ENCODE measurements at places on chromosomes 7 and 10.

- DNase-seq = no peak
Measured at GRCh38 chr10:44990302-44990655, 10.4 kb upstream of the ZNF22 start.

DNA sequence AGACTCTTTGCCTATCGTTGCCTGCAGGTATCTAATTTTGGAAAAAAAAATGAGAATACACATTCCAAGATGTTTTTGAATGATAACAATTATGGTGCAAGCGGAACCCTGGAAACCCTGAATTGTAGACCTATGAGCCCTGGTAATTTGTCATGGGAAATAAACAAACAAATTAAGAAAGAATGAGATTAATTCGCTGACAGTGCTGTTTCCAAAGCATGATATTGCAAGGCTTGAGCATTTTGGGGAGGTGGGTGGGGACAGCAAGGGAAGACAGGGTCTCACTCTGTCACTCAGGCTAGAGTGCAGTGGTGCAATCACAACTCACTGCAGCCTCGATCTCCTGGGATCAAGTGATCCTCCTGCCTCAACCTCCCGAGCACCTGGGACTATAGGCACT is 900.3 kb downstream of the IPMK start:
- DNase-seq = no peak

GRCh38 chr10:102985811-102986210 is 67.7 kb downstream of the CNNM2 start:
- no peak for DNase-seq

DNA sequence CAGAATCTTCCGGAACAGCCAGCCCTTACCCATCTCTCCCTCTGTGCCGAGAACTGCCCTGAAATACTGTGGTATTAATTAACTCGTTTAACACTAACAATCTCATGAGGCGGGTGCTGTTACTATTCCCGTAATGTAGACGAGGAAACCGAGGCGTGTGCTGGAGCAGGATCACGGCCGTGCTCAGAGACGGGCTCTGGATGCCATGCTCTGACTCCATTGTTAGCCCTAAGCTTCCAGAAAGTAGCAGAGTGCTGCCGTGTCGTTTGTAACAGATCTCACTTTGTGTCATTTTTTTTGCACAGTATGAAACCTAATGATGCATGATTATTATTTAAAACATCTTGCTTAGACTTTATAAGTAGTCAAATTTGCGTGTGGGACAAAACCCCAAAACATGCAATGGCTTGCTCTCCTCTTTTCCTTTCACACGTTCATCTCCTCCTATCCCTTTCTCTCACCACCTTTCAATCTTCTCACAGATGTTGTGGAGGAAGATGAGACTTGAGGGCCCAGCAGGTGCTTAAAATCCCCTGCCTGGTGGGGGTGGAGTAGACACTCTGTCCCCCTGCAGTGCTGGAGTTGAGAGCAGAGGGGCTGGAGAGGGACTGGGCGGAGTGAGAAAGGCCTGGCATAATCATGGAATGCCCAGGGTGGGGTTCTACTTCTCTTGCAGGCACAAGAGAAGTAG is 482 bp upstream of the ACTR3C start:
- DNase-seq = no peak

DNA sequence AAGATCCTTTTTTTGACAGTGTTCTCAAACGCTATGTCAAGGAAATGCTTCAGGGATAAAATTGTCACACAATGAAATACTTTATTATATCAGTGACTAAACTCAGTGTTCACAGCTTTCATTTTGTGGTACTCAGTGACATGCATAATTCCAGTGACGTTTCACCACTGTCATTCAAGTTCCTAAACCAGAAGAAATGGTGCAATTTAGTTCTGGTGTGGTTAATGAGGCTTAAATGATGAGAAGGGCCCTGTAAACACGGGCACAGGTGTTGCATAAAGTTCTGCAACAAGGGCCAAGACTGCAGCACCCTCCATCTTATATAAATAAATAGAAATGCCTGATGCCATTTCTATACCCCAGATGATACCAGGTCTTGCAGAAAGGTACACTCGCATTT is 1247.1 kb downstream of the GATA3 start:
- DNase-seq = no peak

DNA sequence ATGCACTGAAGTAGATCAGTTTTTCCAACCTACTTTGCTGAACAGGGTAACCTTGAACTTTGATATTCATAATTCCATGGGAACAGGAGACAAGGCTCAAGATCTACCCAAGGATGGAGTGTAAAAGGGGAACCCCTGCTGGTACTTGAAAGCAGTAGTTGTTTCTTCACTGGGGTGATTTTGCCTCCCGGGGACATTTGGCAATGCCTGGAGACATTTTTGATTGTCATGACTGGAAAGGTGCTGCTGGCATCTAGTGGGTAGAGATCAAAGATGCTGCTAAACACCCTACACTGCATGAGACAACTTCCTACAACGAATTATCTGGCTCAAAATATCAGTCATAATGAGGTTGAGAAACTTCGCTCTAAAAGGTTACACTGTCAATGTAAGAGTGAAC is 214.8 kb upstream of the CTBP2 start:
- no peak for DNase-seq

- DNase-seq = no peak
Measured at GRCh38 chr7:27434756-27435400, 192.3 kb downstream of the EVX1 start.

- DNase-seq = no peak
Measured at GRCh38 chr10:108427146-108427545, 1262.6 kb upstream of the SORCS1 start.

DNA sequence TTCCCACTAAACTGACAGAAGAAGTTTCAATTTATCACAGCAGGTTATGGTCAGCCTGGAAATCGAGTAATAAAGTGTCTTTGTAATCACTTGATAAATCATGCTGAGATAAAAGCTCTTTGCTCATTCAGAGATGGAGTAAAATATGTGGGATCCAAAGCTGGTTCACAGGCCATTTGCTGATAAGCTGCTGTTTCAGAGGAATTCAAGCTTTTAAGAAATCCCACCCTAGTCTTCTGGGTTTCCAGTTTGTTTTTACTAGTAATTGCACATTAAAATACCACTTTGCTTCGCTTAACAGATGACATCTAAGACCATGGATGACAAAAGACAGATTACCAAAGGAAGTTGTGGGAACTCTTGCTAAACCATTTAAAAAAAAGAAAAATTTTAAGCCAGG is 37.4 kb upstream of the CDK6 start:
- no peak for DNase-seq

- DNase-seq = no peak
Measured at GRCh38 chr7:91165846-91166230, 98.4 kb upstream of the FZD1 start.

GRCh38 chr7:96235281-96235680 is 86.6 kb downstream of the SLC25A13 start:
- no peak for DNase-seq

DNA sequence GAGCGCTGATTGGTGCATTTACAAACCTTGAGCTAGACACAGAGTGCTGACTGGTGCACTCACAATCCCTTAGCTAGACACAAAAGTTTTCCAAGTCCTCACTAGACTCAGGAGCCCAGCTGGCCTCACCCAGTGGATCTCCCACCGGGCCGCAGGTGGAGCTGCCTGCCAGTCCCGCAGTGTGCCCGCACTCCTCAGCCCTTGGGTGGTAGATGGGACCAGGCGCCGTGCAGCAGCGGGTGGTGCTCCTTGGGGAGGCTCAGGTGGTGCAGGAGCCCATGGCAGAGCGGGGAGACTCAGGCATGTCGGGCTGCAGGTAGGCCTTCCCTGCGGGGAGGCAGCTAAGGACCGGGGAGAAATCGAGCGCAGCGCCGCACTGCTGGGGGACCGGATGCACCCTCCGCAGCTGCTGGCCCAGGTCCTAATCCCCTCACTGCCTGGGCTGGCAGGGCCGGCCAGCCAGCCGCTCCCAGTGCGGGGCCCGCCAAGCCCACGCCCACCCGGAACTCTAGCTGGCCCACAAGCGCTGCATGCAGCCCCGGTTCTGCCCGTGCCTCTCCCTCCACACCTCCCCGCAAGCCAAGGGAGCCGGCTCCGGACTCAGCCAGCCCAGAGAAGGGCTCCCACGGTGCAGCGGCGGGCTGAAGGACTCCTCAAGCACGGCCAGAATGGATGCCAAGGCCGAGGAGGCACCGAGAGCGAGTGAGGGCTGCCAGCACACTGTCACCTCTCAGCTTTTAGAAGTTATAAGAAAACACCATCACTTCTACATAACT is 128.9 kb downstream of the ZNF438 start:
- DNase-seq = no peak

DNA sequence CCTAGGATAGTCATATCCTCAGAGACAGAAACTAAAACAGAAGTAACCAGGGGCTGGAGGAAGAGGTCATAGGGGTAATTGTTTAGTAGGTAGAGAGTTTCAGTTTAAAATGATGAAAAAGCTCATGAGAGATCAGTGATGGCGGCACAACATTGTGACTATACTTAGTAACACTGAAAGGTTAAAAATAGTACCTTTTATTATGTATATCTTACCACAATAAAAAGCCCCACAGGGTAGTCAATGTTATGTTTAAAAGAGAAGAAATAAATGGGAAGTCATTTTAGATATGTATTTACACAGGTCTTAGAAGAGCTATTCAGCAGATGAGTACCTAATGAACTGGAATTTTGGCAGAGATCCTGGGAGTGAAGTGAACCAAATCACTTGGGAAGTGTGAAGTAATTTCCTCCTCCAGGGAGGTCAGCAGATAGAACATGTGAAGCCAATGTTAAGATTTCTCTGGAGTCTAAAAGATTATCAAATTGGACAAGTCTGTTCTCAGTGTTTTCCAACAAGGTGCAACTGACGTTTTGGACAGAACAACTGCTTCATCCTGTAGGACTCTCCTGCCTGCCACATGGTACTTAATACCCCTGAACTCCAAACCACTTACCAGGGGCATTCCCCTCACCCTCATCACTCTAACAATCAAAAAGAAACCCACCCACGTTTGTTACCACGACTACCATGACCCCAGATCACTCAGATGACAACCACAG is 6.4 kb downstream of the CDCA7L start:
- no peak for DNase-seq

DNA sequence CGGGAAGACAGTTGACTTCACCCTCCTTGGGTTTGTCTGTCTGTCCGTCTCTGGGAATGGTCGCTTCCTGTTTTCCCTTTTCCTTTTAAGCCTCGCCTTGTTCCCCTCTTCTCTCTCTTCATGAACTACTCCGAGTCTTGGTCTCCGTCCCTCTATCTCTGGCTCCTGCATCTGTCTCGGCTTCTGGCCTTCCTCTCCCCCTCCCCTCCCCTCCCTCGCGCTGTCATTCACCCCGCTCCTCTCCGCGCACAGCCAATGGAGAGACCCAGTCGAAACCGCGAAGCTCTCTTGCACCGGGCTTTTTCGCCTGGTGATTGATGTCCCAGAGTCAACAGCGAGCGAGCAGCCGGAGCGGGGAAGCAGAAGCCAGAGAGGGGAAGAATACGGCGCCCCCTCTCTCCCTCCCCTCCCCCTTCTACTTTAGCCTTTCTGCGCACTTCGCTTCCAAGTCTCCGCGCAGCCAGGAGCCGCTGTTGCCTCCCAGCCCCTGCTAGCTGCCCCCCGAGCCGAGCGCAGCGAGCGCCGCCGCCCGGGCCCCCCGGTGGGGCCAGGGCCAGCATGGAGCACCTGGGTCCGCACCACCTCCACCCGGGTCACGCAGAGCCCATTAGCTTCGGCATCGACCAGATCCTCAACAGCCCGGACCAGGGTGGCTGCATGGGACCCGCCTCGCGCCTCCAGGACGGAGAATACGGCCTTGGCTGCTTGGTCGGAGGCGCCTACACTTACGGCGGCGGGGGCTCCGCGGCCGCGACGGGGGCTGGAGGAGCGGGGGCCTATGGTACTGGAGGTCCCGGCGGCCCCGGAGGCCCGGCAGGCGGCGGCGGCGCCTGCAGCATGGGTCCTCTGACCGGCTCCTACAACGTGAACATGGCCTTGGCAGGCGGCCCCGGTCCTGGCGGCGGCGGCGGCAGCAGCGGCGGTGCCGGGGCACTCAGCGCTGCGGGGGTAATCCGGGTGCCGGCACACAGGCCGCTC is at the start of gene TLX1:
TSS of gene TLX1 (plus strand) at position 317 of the 978 bp plus-strand sequence. CDS start at position 559, 242 bp downstream.
- no peak for DNase-seq

DNA sequence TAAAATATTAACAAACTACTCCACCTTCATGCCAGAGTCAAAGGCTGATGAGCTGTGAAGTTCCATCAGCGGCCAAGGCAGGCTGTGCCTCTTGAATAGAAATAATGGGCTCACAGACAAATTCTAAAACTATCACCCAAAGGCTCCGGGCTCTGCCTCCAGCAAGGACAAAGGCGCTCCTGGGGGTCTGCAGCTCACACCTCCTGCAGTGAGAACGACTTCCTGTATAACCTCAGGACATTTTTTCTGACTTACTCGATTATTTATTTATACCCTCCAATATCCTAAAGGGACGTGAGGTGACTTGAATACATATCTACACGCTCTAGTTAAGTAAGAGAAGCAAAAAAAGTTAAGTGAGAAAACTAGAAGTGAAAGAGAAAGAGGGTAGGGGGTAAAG is 500.7 kb downstream of the CCSER2 start:
- DNase-seq = no peak

GRCh38 chr7:96184783-96185182 is 137.1 kb downstream of the SLC25A13 start:
- DNase-seq = no peak

GRCh38 chr10:20598590-20598989 is 298.5 kb downstream of the NEBL start:
- DNase-seq = peak; percentile 78

DNA sequence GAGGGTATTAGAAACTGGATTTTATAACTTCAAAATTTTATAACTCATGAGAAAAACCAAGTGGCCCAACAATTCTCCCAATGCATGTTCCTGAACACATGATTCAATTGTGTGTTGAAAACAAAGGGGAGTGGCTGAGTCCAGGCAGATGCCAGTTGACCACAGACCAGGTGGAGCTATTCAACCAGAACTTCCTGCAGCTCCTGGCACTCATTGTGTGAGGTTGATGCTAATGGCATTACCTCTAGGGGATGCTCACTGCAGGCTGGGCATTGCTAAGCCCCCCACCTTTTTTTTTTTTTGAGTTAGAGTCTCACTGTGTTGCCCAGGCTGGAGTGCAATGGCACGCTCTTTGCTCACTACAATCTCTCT is 20.3 kb downstream of the MYOF start:
- DNase-seq = no peak

- no peak for DNase-seq
Measured at GRCh38 chr10:80730522-80730921, 192.8 kb downstream of the SH2D4B start.

DNA sequence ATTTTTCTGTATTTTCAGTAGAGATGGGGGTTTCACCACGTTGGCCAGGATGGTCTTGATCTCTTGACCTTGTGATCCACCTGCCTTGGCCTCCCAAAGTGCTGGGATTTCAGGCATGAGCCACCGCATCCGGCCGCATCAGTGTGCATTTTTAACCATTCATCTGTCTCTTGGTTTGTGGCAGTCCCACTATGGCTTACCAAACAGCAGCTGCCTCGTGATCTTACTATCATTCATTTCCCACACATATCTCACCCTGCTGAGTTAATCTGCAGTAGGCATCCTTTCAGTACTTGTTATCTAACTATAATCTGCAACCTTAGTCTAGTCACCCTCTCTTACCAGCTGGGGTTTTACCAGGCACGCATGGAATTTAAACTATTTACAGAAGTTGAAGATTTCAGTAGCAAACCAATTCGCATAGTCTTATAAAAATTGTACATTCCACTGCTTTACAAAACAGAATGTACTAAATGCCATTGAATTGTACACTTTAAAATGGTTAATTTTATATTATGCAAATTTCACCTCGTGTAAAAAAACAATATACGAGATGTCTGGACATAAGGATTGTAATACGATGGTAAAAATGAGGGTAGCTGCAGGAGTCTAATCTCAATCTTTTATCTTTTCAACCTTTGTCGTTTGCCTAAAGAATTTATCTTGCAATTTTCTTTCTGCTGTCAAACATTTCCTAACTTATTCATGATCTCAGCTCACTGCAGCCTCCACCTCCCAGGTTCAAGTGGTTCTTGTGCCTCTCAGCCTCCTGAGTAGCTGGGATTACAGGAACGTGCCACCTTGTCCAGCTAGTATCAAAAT is 4.6 kb upstream of the TBC1D12 start:
- no peak for DNase-seq

All from cardiac septum (tissue), 1 donor.